H9 (cell line): ENCODE measurements at places on chromosomes 16 and 17.

- no peak for DNase-seq
These were observed 22.7 kb downstream of the ZNF652 start for GRCh38 chr17:49339354-49339753.

DNA sequence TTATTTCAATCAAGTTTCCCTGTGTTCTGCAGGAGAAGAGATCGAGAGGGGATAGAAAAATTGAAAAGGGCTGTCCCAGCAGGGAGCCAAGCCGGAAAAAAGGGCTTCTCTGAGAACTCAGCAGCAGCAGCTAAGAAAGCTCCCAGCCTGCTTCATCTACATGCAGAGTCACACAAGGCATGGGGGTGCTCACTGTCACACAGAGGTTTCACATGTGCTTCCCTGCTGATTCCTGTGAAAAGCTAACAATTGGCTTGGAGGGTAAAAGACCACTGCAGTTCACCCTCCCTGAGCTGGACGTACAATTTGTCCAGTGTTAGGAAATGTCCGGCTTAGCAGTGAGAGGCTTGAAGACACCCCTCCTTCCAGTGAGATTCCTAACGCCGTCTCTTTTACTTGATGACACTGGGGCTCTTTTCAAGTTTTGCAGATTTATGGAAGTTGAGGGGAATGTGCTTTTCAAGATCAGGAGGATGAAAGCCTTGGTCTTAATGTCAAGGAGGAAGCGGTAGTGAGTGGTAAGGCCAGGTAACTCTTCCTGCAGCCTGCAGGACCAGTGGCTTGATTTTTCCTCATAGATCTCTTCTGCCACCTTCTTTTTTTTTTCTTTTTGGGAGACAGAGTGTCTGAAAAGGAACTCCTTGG is 85.6 kb downstream of the WNT3 start:
- peak; percentile 87 for DNase-seq

- DNase-seq = no peak
These were observed 41.4 kb downstream of the GRB2 start for GRCh38 chr17:75364078-75364477.

DNA sequence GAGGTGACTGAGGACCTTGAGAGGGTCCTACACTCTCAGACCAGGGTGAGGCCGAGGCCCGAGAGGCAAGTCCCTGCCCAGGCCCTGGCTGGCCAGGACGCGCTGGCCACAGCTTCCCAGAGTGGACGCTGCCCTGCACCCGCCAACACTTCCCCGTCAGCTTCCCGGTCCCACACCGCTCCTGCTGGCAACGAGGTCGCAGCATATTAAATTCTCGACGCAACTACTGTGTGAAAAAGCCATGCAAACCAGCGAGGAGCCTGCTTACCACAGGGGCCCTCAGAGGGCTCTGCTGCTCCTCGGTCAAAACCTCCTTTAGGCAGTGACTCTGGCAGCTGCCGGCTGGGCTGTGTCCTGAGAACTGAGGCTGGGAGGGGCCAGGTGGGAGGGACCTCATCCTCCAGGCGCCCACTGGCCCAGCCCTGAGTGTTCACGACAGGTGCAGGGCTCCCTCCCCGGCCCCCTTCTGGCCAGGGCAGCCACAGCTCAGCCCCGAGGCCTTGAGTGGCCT is 2.1 kb upstream of the TEX19 start:
- peak; percentile 81 for DNase-seq

DNA sequence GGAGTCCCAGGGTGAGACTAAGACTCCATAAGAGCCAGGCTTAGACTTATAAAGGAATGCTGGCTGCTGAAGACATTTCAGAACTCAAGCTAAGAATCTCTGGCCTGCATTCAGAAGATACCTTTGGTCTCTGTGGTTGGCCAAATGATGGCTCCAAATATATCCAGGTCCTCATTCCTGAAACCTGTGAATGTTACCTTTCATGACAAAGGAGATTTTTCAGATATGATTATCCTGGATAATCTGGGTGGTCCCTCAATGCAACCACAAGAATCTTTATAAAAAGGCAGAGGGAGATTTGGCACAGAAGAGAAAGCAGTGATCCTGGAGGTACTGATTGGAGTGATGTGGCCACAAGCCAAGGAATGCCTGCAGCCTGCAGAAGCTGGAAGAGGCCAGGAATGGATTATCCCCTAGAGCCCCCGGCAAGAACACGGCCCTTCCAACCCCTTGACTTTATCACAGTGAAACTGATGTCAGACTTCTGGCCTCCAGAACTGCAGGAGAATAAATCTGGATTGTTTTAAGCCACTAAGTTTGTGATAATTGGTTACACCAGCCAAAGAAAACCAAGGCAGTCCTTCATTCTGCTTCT is 253.3 kb downstream of the SLC39A11 start:
- no peak for DNase-seq

DNA sequence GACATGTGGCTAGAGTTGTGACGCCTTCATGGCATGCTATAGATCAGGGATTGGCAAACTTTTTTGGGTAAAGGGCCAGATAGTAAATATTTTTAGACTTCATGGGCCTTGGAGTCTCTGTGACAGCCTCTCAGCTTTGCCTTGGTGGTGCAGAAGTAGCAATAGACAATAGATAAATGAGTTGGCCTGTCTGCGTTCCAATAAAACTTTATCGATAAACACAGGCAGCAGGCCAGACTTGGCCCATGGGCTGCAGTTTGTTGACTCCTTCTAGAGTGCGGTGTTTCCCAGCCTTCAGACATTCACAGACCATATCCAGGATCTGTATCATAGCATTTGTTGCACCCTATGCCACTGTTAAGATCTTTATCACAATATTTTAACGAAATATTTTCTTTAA is 76.5 kb downstream of the OR1D5 start:
- peak; percentile 20 for DNase-seq

DNA sequence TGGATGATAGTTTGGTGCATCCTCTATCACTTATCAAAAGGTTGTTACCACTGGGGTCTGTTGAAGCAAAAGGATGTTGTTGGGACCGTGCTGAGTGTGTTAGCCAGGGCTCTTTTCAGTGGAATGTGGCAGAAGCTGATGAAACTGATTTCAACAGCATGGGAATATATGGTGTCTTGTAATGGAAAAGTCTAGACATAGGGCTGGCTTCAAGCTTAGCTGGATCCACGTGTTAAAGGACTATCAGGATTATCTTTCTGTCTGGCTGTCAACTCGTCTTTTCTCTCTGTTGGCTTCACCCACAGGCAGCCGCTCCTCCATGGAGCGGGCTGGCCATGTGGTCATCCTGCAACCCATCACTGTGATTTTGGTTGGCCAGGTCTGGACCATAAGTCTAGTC is 8.7 kb downstream of the SNX29 start:
- DNase-seq = no peak

DNA sequence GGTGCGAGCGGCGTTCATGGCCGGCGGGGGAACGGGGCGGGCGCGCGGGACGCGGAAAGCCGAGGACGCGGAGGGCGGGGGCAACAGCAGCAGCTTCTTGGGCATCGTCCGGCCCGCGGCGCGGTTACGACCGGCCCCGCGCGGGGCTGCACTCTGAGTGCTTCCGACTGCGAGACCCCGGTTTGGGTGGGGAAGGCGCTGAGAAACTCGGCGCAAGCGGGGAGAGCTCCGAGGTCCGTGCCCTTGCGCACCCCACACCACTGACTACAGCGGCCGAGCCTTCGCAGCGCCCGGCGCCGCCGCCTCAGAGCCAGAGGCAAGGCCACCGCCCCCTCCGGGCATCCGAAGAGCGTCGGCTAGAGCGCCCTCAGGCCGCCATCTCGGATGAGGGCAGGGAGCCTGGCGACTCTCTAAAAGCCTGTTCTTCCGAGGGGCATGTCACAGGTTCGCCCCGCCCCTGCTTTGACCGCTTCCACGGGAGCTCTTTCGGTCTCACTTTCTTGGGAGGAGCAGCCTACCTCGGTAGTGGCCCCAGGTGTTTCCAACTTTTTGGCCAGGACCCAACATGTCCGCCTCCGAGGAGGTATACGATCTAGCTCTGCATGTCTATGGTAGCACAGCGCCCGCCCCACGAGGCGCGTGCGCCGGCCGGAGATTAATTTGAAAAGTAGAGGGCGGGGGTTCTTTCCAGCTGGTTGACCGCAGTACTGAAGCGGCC is at the start of gene PRPSAP1:
PRPSAP1 (minus strand) TSS at position 318 of the 718 bp plus-strand sequence; CDS start at position 105, 213 bp downstream.
- peak; percentile 95 for DNase-seq

GRCh38 chr16:2019921-2020831 is 591 bp downstream of the NPW start:
- DNase-seq = no peak

GRCh38 chr17:41057547-41057946 is 2.4 kb downstream of the KRTAP2-3 start:
- DNase-seq = no peak

GRCh38 chr16:16151315-16151714 is 72.0 kb downstream of the ABCC6 start:
- DNase-seq = no peak

DNA sequence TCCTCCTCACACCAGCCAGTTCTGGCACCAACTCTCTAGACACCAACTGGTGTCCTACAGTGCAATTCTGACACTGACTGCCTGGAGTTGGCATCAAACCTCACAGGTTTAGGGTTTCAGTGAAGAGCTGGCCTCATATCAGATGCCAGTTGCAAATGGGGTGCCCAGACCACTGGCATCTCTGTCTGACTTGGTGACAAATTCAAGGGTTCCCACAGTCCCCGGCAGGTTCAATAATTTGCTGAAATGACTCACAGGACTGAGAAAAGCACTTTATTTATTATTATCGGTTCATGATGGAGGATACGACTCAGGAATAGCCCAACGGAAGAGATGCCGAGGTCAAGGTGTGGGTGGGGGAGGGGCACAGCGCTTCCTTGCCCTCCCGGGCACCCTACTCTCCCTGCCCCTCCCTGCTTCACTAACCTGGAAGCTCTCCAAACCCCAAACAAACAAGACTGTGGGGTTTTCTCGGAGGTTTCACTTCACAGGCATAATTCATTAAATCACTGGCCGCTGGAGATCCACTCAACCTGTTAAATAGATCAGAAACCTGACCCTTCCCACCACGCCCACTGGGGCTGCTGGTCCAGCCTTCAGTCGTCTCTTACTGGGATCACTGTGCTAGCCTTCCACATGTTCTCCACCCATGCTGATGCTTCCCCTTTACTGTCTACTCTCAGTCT is 1.7 kb upstream of the NLRP1 start:
- DNase-seq = no peak

- DNase-seq = no peak
These were observed 51.6 kb upstream of the ETV4 start for GRCh38 chr17:43597624-43598356.

DNA sequence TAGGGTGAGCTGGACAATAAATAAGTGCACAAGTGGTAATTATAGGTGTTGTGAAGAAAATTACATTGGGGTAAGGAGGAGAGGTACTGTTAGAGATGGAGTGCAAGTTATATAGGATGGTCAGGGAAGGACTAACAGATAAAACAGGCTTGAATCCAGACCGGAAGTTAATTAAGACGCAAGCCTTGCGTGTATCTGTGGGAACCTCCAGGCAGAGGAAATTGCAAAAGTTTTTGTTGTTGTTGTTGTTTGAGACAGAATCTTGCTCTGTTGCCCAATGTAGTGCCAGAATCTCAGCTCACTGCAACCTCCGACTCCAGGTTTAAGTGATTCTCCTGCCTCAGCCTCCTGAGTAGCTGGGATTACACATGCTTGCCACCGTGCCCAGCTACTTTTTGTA is 2.4 kb upstream of the ZNF18 start:
- DNase-seq = no peak

GRCh38 chr17:43901861-43902589 is 5.3 kb downstream of the MPP2 start:
- no peak for DNase-seq

- DNase-seq = peak; percentile 70
These were observed 367.5 kb downstream of the CPPED1 start for GRCh38 chr16:12436201-12436657.

DNA sequence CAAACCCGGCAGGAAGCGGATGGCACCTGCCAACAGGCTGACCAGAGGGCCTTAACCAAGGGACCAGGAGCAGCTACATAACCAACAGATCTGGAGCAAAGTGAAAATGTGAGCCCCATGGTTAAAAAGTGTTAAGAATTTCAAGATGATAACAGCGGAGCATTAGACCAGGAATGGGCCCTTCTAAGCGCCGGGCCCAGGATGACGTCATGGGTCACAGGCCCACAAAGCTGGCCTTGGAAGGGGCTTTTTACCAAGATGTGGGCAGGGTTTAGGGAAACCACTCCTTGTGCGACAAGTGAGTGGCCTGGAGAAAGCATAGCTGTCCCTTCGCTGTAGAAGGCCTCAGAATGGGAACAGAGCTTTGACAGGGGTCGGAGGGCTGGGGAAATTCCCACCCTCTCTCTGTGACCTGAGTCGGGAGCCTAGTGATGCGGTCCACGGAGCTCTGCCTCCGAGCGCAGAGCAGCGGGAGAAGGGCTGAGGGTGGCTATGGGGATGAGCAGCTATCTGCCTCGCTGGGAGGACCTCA is 84.4 kb upstream of the RPL38 start:
- peak; percentile 29 for DNase-seq

- DNase-seq = no peak
These were observed 26.1 kb upstream of the XYLT1 start for GRCh38 chr16:17496891-17497290.

DNA sequence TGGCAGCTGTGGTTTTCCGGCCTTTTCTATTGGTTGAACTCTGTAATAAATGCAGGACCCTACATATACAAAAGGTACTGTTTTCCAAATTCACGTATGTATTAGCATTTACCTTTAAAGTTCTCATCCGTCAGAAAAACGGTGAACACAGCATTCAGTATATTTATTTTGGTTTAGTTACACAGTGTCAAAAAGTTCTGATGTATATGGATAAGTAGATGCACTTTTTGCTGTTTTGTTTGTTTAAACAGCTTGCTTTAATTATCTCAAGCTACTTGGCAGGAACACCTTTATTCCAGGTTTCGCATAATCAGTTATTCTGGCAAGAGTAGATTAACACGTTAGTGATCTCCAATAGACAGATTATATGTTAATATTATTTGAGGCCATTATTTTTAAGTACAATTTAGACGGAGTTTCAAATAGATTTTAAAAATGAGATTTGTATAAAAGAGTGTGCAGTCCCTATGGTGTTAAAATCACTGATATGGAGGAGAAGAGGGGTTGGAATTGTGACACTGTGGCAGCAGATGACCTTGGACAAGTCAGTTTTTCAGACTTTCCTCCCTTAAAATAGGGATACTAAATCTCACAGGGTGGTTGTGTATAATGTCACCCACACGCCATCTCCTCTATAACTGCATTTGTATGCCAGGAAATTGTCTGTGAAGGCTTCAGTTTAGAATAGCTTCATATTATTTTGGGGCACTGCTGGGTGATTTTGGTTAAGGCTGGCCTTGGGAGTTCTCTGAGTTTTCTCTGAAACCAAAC is 2.1 kb downstream of the HERPUD1 start:
- no peak for DNase-seq

- DNase-seq = no peak
These were observed 5.7 kb downstream of the SGCA start for GRCh38 chr17:50171371-50172071.

- no peak for DNase-seq
These were observed 59.4 kb downstream of the TMEM114 start for GRCh38 chr16:8530752-8531384.
